NCI-H2107 (cell line): ENCODE measurements at places on chromosomes 2 and 18.

- no peak for DNase-seq
Observed at GRCh38 chr2:136486115-136486514, 279.2 kb upstream of the THSD7B start.

DNA sequence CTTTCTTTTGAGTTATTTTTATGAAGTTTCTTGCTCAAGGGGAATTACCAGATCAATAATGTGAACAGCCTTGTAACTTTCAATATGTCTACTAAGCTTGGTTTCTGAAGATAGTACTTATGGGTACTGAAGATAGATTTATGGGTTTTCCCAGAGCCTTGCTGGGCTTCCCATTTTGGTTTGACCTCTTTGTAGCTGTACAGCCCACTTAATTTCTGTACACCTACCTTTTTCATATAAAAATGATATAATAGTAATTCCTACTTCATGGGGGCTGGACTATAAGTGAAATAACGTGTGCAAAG lies 22.2 kb downstream of the IL1R2 start:
- no peak for DNase-seq

- DNase-seq = no peak
Observed at GRCh38 chr2:38485734-38486133, 108.7 kb upstream of the ATL2 start.

GRCh38 chr18:13568443-13569392 lies 157.6 kb downstream of the FAM210A start:
- no peak for DNase-seq

DNA sequence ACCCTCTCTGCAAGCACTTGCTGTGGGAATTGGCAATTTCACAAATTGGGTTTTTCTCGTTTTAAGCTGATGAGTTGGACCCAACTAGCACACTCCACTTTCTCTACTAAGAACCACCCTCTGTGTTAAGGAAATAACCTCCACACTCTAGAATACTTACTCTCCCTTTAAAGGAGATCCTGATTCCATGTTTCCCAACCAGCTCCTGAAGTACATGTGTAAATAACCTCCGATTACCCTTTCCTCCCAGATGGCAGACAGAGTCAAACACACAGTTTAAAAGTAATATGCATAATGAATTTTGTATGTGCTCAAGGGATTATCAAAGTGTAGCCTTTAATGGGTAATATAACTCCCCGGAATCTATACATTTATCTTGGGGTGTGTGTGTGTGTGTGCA lies 171.3 kb upstream of the OSR1 start:
- DNase-seq = no peak

DNA sequence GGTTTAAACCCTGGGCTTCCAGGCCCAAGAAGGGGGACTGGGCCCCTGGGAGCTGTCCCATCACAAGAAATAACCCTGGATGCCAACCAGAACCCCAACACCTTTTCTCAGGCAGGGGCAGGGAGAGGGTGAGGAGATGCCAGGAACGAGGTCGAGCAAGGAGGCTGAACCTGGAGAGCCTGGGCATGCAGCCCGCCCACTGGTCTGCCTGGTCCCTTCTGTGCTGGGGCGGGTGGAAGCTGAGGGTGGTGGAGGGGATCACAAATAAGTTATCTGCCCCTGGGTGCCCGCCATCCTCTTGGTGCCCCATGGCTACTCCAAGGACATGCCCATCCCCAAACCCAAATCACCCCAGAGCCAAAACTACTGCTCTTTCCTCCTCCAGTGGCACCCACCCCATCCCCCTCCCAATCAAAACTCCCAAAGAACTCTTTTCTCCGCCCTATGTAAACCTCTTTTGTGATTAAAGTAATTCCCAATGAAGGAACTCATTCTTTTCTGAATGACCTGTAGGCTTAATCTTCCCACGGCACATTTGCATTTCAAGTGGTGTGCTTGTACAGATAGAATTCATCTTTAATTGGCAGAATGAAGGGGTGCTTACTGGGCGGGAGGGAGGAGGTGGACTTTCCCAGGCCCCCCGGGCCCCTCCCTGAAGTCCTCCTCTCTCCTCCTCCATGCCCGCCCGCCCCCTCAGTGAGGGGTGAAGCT lies 47.9 kb downstream of the EFR3B start:
- no peak for DNase-seq

DNA sequence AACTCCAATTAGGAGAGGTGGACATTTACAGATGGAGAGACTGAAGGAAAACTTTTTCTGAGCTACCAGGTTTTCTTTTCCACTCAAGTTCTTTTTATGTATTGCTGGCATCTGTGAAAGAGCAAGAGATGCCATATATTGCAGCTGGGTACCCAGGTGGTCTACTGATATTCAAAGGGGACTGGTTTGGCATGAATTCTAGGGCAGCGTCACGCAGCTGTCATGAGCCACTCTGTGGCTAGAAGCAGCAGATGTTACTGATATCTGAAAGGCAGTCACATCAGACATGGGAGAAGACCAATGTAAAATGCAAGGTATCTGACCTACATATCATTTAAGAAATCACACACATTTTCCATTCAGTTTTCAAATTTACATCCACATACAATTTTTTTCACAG lies 408.8 kb downstream of the GALNT13 start:
- DNase-seq = no peak

DNA sequence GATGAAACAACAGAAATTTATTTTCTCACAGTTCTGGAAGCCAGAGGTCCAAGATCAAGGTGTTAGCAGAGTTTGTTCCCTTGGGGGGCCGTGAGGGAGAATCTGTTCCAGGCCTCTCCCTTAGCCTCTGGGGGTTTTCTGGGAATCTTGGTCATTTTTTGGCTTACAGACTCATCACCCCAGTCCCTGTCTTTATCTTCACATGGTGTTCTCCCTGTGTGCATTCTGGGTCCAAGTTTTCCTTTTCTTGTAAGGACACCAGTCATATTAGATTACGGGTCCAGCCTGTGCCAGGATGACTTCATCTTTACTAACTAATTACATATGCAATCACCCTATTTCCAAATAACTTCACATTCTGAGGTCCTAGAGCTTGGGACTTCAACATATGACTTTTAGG lies 292.5 kb upstream of the TRIB2 start:
- DNase-seq = no peak

DNA sequence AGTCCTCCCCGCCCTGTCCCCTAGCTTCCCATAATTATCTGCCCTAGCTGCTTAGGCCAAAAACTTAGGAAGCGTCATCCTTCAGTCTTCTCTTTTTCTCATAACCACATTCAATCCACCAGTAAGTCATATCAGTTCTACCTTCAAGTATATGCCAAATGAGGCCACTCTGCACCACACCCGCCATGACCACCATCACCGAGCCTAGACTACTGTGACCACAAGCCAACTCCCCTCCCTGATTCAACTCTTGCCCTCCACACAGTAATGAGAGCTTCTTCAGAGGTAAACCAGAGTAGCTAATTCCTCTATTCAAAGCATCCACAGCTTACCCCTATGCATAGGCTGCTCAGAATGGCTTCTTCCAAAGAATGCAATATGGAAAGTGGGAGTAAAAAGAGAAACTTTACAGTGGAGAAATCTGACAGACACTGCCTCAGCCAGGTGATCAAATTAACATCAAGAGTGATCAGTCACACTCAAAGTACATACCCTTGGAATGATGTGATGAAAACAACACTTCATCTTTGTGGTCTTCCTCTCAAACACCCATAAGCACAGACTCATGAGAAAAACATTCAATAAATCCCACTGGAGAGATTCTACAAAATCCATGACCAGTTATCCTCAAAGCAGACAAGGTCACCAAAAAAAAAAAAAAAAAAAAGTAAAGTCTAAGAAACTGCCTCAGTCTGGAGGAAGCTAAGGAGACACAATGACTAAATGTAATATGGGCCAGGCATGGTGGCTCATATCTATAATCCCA lies 17.7 kb downstream of the MBOAT2 start:
- no peak for DNase-seq
